ENCODE measurements at places on chromosomes 6 and 20. TPM values are rescaled to one million over a fixed set of nuclear protein-coding genes. Genes with fewer than 3 reads are reported as not detected.

Gene SIRPA
- polyA plus RNA-seq = 25.1 TPM

Gene SMOC2
- polyA plus RNA-seq = 102 TPM

Gene SUMO4
- 0.34 TPM for polyA plus RNA-seq

Gene ZNF334
- polyA plus RNA-seq = 11.4 TPM

Gene RPL10A
- polyA plus RNA-seq = 2,391 TPM

Gene RING1
- 36.4 TPM for polyA plus RNA-seq

Gene RFX6
- polyA plus RNA-seq = 0.06 TPM

Gene TPBG
- 10.8 TPM for polyA plus RNA-seq

Gene MSH5
- polyA plus RNA-seq = 6.5 TPM

DNA sequence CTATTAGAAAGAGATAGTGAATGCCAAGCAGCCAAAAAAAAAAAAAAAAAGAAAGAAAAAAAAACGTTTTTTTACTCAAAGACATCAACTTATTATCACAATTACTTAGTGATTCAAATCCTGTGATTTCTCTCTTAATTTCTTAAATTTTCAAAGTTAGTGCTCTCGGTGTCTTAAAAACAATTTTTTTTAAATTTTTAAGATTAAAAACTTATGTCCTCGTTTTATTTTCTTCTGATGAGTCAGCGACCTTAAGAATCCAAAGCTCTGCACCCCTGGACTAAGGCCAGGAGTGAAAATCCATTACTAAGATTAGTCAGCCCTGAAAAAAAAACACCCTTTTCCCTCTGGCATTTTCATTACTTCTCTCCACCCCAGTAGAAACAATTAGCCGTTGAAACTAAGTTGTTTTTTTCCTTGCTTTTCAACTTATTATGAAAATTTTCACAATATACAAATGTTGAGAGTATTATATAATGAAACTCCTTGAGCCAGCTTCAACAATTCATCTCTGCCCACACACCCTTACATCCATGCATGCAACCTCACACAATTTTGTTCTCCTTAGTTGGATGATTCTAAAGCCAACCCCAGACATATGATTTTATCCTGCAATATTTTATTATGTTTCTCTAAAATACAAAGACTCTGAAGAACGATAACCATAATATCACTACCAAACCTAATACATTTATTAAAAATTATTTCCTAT lies 85.6 kb upstream of the CARMIL1 start:
- peak; percentile 91 for DNase-seq

DNA sequence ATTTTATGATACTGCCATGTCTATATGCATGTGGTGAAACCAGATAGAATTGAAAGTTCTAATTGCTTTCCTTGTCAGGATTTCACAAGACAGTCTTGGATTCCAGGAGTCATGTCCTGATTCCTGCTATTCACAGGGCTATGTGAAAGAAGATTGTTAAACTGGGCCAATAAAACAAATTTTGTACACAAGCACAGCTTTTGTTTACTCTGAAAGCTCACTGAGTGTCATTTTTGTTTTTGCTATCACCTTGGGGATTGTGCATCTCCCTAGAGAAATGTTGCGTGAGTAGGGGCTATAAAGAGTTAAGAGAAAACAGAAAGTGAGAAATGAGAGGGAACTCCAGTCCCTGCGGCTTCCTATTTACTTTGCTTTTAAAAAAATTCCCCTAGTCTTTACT lies 627.5 kb downstream of the PKHD1 start:
- no peak for DNase-seq

- no peak for DNase-seq
Measured at GRCh38 chr6:92023410-92023966, 1395.9 kb downstream of the EPHA7 start.

GRCh38 chr6:94269256-94269655 lies 849.9 kb upstream of the EPHA7 start:
- no peak for DNase-seq

GRCh38 chr20:35306931-35307517 lies 14.8 kb upstream of the FAM83C start:
- DNase-seq = peak; percentile 31

- no peak for DNase-seq
Measured at GRCh38 chr20:11222243-11222642, 548.4 kb upstream of the JAG1 start.

GRCh38 chr6:18241208-18242038 lies 22.9 kb downstream of the DEK start:
- DNase-seq = no peak

DNA sequence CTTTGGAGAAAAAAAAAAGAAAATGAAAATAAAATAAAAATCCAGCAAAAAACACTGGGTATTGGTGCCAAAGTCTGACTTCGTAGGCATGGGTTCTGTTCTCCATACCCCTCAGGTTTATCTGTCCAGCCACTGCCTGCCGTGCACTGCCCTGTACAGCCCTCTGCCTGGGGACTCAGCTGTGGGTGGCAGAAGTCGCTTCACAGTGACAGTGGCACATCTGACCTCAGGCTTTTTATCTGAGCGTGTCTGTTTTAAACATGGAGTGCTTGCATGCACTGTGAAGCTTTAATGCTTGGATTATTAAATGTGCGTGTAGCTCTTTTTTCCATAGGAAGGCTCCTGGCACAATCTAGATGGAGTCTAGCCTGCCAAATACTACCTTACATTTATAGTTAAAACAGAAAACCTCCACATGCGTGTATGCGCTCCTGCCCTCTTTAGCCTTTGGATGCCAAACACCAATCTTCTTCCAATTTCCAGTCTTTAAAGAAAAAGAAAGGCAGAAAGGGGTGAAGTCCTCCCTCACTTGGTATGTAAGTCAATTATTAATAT lies 375.5 kb downstream of the UTRN start:
- peak; percentile 84 for DNase-seq

DNA sequence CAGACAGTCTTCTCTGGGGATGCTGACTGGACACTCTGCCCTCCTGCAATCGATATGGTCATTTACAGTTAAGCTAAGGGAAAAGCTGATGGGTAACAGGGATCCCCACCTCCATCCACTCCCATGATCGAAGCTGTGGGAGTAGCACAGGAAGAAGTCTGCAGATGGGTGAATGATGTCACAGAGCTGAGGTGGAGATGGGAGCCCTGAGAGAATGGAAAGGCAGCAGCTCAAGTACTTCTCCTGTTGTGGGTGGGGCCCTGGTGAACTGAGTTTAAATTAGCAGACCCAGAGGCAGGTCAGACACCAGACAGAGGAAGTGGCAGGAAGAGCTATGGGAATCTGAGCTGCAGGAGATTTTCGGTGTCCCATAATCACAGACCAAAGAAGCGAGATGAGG lies 29.0 kb downstream of the HDGFL1 start:
- peak; percentile 69 for DNase-seq

GRCh38 chr6:157547112-157547511 lies 166.1 kb downstream of the ZDHHC14 start:
- DNase-seq = no peak

- no peak for DNase-seq
Measured at GRCh38 chr6:88666901-88667300, 296.5 kb downstream of the RNGTT start.
